ENCODE measurements at places on chromosomes 1 and 21.

DNA sequence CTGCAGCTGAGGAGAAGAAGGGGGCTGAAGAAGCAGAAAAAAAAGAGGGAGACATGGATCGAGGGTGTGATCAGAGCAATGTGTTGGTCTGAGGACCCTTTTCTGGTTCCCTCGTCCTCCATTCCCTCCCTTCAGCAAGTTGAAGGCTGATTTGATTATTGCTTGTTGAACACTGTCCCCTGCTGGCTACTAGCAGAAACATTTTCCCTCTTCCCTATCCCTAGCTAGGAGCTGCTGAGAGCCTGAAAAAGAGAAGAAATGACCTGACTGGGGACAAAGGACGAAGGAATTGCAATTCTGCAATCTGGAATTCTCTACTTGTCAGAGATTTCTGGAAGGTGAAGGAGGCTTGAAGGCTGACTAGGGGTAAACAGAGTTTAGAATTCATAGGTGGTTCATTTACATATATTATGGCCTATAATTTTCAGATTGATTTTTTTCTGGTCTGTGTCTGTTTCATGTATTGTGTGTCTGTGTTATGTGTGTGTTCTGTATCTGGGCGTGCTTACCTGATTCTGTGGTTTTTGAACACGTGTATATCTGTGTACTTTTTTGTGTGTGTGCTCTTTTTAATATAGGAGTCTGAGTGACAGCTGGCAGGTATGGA is 9.8 kb downstream of the NHLH1 start:
- DNase-seq: no peak

- no peak for DNase-seq
These were observed 136.8 kb upstream of the IRF2BP2 start for GRCh38 chr1:234746798-234747196.

DNA sequence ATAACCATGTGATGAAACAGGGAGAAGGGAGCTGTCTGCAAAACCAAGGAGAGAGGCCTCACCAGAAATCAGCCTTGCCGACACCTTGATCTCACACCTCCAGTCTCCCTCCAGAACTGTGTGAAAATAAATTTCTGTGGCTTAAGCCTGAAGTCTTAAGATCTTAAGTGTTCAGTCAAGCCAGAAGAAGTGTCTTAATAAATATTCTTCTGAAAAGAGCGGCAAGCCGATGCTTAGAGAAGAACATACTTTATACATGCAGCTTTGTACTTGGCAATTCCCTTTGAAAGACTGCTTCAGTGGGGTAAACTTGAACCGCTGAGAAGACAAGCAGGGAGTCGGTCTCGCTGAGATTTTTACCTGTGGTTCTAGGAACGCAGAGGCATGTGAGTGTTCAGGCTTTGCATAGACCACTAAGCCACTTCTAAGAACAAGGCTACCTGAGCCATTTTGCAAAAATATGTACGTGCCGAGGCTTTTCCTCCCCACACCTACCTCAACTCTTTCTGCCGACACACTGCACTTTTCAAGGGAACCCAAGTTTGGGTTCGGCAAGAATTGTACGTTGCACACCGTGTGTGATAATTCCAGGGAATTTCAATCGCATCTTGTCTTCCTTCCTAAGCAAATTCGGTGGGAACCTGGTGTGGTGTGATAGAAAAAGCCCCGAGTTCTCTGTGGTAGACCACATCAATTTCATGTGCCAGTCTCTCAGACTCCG is 3.4 kb downstream of the RUNX1 start:
- no peak for DNase-seq

DNA sequence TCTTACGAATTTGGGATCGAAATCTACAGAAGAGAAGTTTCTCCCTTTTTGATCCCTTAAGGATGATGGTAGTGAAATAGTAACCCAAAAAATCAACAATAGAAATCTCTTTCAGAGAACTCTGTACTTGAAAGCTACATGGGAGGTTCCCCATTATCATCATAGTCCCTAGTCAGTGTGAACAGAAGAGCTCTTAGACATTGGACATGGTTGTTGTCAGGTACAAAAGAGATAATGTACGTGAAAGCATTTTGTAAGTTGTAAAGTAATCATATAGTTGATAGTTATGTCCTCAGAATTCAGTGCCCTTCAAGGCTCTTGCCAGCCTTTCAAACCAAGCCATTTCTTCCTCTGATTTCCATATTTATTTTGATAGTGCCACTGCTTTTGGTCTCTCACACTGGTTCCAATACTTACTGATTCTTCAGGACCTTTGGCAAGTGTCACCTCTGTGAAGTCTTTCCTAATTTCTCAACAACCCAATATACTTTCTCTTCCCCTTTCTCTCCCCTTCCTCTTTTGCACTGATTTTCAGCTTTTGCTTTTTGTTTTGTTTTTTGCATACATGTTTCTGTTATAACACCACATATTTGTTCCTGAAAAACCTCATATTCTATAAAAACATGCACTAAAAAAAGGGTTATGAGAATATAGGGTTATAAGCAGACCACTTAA is 22.4 kb downstream of the VPS45 start:
- no peak for DNase-seq

DNA sequence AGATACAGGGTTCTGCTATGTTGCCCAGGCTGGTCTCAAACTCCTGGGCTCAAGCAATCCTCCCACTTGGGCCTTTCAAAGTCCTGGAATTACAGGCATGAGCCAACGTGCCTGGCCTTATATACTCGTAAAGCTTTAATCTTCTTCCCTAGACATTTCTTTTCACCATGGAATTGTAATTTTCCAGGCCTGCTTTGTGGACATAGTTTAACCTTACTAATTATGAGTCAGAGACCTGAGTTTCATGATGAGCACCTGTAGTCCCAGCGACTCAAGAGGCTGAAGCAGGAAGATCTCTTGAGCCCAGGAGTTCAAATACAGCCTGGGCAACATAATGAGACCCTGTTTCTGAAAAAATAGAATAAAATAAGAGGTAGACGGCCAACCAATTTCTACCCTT is 12.3 kb downstream of the PATJ start:
- DNase-seq: no peak

DNA sequence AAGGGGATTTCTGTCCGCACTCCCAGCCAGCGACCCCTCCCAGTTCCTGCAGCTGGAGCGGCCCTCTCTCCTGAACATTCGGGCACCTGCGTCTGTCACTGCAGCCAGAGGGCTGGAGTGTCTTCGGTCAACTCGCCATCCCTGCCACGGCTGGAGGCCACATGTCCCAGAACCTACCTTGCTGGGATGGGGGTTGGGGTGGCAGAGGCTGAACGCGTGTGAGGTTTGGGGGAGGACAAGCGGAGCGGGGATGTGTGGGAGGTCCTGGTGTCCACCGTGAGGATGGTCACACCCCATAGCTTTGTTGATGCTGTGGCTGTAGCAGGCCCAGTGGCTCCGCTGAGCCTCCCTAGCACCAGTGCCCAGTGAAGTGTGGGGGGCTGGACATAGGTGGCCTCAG is 14.8 kb upstream of the C1orf174 start:
- no peak for DNase-seq

DNA sequence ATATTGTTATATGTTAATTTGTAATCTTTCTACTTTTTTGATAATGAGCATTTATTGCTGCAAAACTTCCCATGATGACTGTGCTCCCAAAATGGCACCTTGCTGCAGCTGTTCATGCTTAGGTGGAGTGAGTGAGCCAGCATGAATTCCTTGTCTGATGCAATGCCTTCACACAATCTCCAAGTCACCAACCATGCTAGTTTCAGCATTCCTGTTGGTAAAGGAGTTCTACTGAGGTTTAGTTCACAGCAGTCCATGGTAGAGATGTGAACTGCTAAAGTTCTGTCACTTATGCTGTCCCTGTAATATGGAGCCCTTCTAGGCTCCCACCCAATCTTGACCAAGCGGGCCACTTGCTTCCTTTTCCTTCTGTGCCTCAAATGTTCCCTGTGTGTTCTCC is 26.2 kb upstream of the PRKACB start:
- no peak for DNase-seq

GRCh38 chr1:35915693-35916092 is 15.2 kb upstream of the AGO3 start:
- no peak for DNase-seq

GRCh38 chr1:109610609-109611307 is 8.7 kb downstream of the GNAT2 start:
- no peak for DNase-seq

GRCh38 chr1:165306543-165307434 is 49.7 kb downstream of the LMX1A start:
- no peak for DNase-seq

GRCh38 chr1:174258148-174258550 is 98.8 kb downstream of the RABGAP1L start:
- peak; percentile 27 for DNase-seq

GRCh38 chr1:205916541-205916940 is 26.7 kb downstream of the SLC26A9 start:
- DNase-seq: no peak

DNA sequence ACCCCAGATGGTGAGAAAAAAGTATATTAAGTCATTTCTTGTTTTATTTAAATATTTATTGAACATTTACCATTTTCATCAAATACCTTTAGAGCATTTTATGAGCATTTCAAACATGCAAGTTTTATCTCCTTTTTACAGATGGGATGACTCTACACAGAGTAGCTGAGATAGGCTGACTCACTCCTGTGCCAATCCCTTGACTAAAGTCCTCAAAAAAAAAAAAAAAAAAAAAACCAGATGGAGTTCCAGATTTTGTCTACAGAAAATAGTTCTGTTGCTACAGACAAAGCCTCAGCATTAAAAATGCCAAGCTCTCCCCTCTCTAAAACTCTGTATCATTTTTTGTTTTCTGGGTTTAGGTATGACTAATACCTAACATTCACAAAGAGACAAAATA is 303.0 kb upstream of the PLD5 start:
- no peak for DNase-seq

- no peak for DNase-seq
These were observed 54.7 kb upstream of the ARTN start for GRCh38 chr1:43878854-43879253.

- no peak for DNase-seq
These were observed 78.0 kb downstream of the MPZL1 start for GRCh38 chr1:167799747-167800146.

GRCh38 chr1:160217481-160218051 is 12.4 kb downstream of the PEA15 start:
- no peak for DNase-seq

DNA sequence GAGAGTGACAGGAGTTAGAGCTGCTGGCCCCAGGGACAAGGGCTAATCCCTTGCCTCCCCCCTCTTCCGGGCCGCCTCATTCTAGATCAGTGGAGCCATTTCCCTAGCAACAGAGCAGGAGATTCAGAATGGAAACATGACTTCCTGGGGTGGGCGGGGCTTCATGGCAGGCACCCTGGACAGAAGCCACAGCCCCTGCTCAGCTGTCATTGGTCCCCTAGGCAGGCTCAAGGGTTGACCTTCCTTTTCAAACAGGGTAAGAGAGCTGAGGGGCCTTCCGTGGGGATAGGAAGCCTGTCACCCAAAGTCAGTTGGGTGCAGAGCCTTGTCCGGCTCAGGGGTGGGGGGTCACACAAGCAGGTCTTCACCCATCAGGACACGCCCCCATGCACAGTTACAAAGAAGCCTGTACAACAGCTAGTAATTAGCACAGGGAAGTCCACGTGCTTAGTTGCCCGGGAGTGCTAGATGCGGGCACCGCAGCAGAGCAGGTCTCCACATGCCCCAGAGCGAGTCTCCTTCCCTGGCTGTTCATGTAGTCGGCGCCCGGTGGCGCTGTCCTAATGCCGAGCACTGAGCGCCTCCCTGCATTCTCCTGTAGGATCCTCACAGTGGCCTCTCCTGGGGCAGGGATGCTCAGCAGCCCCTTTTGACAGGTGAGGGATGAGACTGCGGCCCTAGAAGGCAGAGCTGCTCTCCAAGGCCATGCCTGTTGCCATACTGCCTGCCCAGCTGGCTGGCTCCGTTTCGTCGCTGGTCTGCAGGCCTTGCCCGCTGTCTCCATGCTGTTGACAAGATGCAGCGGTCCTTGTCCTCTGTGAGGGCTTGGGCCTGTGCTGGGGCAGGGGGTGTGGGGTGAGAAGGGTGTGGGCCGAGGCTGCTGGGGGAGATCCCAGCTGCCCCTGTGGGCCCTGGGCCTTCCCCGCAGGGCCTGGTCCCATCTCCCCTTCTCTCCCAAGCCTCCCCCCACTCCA is 5.1 kb downstream of the TMEM201 start:
- peak; percentile 14 for DNase-seq

DNA sequence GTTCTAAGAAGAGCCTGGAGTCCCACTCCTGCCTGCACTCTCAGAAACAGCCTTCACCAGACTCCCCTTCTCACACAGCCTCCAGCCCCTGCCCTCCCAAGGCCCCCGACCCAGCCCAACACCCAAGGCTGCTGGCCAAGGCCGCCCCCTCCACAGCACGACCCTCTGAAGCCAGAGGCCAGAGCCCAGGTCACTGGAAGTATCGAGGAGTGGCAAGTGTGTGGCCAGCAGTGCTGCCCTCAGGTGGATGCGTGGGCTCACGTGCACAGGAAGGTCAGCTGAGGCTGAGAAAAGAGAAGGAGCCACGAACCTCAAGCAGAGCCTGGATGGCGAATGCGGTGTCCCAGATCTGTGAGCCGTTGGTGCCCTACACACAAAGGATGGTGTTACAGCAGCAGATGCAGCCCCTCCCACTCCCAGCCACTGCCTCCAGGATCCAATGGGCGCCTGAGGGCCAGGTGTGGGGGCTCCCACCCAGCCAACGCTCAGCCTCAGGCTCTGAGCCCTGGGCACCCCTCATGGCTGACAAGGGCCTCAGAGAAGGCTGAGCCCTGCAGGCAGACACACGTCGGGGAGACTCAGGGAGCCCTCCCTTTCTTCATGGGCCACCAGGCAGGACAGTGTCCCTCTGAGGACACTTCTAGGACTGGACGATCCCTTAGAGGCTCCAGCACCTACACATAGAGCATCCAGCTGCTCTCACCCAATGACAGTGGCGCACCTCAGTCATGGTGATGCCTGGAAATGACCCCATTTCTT is 18.0 kb downstream of the LSS start:
- no peak for DNase-seq

- no peak for DNase-seq
These were observed 4.3 kb upstream of the VWA1 start for GRCh38 chr1:1430992-1431844.

- no peak for DNase-seq
These were observed 45.4 kb upstream of the LRP8 start for GRCh38 chr1:53373246-53373645.

GRCh38 chr21:18265944-18266343 is 21.3 kb downstream of the CHODL start:
- no peak for DNase-seq
